Camera-type eye (tissue), 1 donor: ENCODE measurements at places on chromosomes 7 and 10. TPM values are rescaled to one million over a fixed set of nuclear protein-coding genes. Genes with fewer than 3 reads are reported as not detected.

CADPS2 gene
- total RNA-seq: 29.2 TPM

DOCK4 gene
- total RNA-seq: 85.9 TPM

CUL2 gene
- 36.3 TPM for total RNA-seq

CYP3A5 gene
- total RNA-seq: 4.6 TPM

AKR1D1 gene
- not detected for total RNA-seq

SHTN1 gene
- total RNA-seq: 19.4 TPM

TFR2 gene
- total RNA-seq: 6.2 TPM

PLEKHS1 gene
- 0.77 TPM for total RNA-seq

AEBP1 gene
- 143 TPM for total RNA-seq

ZFAND2A gene
- total RNA-seq: 17.0 TPM

OR2A1 gene
- total RNA-seq: 0.44 TPM
